ENCODE measurements at places on chromosomes 12 and 14.

GRCh38 chr14:30355431-30355913 lies 203.5 kb upstream of the G2E3 start:
- no peak for DNase-seq

- DNase-seq = no peak
These were observed 63.1 kb upstream of the CNOT2 start for GRCh38 chr12:70180130-70180529.

GRCh38 chr14:92595267-92595666 lies 81.7 kb downstream of the RIN3 start:
- DNase-seq = no peak

- DNase-seq = no peak
These were observed 4.1 kb upstream of the PRPF40B start for GRCh38 chr12:49619286-49619685.

- no peak for DNase-seq
These were observed 58.9 kb downstream of the HSP90AA1 start for GRCh38 chr14:102027951-102028350.

GRCh38 chr14:36944307-36945010 lies 227.9 kb downstream of the SLC25A21 start:
- DNase-seq = no peak

GRCh38 chr12:28966046-28966780 lies 182.9 kb upstream of the FAR2 start:
- no peak for DNase-seq

- no peak for DNase-seq
These were observed 12.9 kb downstream of the BRAP start for GRCh38 chr12:111672822-111673381.

GRCh38 chr14:32709027-32709426 lies 229.7 kb upstream of the NPAS3 start:
- DNase-seq = no peak

DNA sequence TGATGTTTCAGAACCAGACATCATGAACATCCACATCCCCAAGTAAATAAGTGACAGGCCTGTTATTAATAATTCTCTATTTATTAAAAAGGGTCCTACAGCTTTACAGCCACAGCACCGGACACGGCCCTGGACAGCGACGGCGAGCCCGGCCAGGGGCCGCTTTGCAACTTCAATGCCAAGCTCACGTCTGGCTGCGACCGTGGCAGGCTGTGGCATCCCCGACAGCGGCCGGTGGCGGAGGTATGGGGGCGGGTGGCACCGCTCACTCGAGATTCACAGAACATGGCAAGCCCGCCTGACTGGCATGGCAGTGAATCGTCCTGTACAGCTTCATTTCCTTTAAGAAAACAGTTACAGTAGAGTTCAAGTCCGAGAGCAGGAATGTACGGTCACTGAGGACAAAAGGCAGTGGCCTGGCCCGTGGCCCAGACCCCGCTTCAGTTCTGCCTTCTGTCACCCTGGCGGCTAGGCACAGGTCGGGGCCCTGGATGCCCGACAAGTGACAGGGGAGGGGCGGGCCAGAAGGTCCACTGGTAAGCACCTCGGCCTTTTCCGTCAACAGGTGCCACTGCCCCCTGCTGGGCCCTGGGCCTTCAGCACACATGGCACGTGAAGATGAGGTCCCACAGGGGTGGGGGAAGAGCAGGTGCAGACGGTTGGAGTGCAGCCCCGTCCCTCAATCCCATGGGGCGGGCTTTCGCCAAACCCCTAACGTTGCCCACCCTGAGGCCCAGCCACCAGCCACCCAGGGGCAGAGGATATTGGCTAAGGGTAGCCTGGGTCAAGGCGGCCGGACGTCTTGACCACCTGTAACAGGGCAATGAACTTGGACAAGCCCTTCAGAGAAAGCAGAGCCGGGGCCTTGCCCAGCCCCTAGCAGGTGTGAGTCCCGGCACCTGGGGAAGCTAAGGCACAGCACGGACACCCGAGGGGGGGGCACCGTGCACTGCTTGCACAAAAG lies 30.3 kb downstream of the HIP1R start:
- no peak for DNase-seq

DNA sequence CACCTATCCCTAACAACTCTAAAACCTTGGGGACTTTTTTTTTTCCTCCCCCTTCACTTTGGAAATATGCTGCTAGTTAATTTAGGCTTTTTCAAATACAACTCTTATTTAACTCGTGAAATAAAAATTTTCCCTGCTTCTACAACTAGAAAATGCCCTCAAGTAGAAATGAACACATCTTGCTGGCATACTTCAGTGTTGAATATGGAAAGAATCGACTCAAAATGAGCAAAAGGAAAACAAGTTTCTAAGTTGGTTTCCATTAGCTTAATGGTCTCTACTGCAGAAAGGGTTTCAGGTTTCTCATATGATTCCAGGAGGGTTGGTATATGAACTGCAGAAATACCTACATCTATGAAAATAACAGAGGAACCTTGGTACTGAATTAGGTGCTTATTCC lies 118.3 kb upstream of the TMTC1 start:
- no peak for DNase-seq

GRCh38 chr12:8609061-8609570 lies 3.5 kb downstream of the AICDA start:
- peak; percentile 22 for DNase-seq

GRCh38 chr12:52952076-52952801 lies 3.3 kb downstream of the KRT18 start:
- DNase-seq = no peak

DNA sequence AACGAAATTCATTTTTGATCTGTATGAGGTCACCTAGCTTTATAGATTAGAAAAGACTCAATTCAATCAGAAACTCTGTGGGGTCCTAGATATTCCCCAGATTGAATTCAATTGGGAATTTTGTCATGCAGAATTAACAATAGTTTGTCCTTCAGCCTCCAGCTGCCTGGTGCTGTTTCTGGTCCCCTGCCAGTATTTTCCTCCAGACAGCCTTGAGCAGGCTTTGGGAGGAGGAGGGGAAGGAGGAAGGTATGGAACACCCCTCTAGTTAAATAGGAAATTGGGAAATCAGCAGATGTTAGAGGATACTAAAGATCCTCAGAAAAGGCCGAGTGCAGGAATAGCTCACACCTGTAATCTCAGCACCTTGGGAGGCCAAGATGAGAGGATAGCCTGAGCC lies 10.6 kb downstream of the GRIP1 start:
- no peak for DNase-seq

- no peak for DNase-seq
These were observed 38.6 kb upstream of the TPH2 start for GRCh38 chr12:71900091-71900490.

DNA sequence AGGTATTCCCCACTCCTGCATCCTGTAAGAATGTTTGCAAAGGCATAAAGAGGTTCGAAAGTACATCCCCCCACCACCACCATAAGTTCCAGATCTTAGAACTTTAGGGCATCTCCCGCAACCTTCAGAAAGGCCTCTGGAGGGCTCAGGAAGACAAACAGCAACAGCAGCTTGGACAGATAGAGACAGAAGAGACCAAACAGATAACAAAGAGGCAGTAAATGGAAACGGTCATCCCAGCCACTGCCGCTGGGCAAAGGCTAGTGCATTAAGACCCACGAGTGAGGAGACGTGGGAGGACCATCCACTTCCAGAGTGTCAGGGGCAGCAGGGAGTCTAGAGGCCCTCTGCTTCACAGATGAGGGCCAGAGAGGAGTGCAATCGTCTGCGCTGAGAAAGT lies 124.3 kb downstream of the CRACR2A start:
- DNase-seq = no peak

DNA sequence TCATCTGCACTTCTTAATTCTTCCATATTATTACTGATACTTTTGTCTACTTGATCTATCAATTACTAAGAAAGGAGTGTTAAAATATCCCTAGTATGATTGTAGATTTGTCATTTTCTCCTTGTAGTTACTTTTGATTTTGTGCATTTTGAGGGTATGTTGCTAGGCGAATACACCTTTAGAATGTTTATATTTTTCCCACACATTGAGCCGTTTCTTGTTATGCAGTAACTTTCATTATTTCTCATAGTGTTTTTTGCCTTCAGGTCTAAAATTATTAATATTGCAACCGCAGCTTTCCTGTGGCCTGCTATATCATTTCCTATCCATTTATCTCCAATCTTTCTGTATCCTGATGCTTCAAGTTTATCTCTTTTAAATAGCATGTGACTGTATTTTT lies 44.6 kb upstream of the C12orf42 start:
- no peak for DNase-seq

GRCh38 chr14:54147282-54147681 lies 190.7 kb upstream of the BMP4 start:
- no peak for DNase-seq

- DNase-seq = no peak
These were observed at the start of gene SMCO2 for GRCh38 chr12:27446436-27446835. TSS of gene SMCO2 (plus strand) at chr12:27446736. CDS start at chr12:27470632, 23,896 bp downstream.

DNA sequence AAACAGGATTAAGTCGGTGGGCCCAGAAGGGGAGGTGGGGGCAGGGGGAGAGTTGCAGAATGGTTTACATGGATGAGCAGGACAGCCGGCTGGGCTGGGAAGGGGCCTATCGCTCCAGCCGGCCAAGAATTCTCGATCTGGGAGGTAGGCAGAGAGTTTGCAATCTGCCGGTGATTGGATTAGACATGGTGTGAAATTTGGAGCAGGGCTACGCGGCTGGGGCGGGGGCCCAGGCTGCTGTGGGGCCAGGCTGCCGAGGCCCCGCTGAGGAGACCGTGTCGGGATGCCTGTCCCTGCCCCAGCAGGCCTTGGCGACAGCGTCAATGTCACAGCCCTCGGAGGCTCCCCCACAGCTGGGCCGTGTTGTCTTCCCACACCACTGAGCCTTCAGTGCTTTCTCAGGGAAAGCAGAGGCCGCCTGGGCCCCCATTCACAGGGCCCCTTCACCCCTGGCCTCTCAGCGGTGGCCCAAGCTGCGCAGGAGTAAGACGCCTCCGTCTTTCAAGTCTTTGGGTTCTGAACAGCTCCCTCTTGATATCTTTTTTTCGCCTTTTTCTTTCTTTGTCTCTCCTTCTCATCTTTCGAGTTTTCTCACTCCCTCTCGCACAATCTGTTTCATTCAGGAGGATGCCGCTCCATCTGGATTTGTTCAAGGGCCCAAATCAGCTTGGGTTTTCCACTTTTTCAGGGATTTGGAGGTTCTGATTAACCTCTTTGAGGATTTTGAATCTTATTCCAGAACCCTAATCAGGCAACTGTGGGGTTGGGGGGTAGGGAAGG lies 117.5 kb upstream of the PARP11 start:
- no peak for DNase-seq

- no peak for DNase-seq
These were observed 12.3 kb downstream of the GPX2 start for GRCh38 chr14:64930085-64930843.

- no peak for DNase-seq
These were observed 80.9 kb downstream of the DENND5B start for GRCh38 chr12:31510034-31510433.

DNA sequence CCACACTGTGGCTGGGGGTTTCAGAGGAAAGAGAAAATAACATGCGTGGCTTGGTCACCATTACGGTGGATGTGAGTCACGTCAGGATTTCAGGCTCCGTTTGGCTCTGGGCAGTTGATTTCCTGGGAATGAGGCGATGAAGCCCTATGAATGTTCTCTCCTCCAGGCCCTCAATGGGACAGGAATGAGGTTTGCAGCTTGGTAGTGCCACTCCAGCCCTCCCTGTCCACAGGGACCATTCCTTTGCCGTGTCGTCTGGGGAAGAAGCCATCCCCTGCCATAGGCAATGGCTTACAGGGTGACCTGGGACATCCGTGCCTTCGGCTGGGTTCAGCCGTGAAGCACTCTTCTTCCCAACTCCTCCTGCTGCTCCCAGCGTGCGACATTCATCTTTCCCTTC lies 95.0 kb downstream of the FBXL14 start:
- DNase-seq = no peak

DNA sequence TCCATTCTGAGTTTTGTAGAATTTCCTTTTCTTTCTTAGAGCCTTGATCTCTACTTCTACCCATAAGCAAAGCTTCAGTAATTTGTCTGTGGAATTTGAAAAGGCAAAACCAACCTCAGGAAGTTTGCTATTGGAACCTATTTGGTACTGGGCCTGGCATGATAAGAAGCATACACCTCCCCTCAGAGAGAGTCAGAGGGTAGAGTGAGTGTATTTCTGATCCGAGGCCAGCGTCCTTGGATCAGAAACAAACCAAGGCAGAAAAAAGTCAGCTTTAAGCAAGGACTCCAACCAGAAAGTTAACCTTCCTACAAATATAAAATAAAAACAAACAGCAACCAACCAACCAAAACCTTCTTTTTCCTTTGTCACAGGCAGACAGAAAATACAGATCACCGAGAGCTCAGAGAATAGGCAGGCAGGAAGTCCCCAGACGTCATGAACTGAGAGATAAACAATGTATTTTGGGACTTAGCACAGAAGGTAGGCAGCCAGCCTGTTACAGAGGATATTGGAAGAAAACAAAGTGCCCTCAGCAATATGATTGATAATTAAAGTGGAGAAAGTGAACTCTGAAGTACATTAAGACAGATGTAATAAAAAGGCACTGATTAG lies 141.5 kb downstream of the NEDD1 start:
- no peak for DNase-seq

DNA sequence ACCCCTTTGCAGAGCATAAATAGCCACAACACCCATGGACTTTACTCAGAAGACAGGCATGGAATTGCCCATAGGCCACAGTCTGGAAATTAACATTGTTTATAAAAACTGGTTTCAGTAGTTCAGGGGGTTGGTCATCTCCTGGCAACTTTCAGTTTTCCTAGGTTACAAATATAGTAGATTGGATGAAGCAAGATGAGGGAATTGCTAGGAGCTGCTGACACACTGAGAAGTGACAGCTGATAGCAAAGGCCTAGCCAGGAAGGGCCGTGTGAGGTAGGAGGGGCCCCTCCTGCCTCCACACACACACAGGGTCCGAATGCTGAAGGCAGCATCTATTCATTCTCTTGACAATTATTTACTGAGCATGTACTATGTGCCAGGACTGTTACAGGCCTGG lies 8.3 kb downstream of the GALNT16 start:
- no peak for DNase-seq

DNA sequence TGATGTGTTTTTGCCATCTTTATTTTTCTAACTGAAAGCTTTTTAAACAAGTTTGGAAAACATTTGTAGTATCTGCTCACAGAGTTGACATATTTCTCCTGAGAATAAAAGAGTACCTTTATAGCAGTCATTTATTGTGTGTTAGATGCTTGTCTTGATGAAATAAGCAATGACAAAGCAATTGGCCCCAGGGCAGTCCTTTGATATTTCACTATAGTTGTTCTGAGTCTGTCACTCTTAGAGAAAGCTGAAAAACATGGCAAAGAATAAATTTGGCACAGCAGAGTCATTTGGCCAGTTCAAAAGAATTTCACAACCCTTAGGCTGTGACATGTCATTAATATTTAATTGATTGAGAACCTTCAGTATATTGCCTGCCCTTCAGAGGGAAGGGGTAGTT lies 166.2 kb downstream of the PTPRO start:
- DNase-seq = no peak

Data from CD4-positive, alpha-beta T cell treated with Interleukin-4 for 1 hour (primary cell).